OCI-M1 (cell line): ENCODE measurements at places on chromosomes 12 and 14.

GRCh38 chr14:52919971-52920370 is 30.9 kb downstream of the FERMT2 start:
- DNase-seq = no peak

- DNase-seq = no peak
These were observed 1434.5 kb downstream of the LRFN5 start for GRCh38 chr14:43041207-43041606.

- DNase-seq = no peak
These were observed 362.6 kb downstream of the TMTC2 start for GRCh38 chr12:83049306-83049705.

GRCh38 chr14:38730420-38730819 is 372.6 kb downstream of the SEC23A start:
- no peak for DNase-seq

- DNase-seq = no peak
These were observed 42.3 kb upstream of the TPH2 start for GRCh38 chr12:71896205-71896882.

- DNase-seq = no peak
These were observed 473.5 kb upstream of the MGAT4C start for GRCh38 chr12:86729739-86730138.

- DNase-seq = no peak
These were observed 20.1 kb downstream of the BICD1 start for GRCh38 chr12:32126720-32127119.

DNA sequence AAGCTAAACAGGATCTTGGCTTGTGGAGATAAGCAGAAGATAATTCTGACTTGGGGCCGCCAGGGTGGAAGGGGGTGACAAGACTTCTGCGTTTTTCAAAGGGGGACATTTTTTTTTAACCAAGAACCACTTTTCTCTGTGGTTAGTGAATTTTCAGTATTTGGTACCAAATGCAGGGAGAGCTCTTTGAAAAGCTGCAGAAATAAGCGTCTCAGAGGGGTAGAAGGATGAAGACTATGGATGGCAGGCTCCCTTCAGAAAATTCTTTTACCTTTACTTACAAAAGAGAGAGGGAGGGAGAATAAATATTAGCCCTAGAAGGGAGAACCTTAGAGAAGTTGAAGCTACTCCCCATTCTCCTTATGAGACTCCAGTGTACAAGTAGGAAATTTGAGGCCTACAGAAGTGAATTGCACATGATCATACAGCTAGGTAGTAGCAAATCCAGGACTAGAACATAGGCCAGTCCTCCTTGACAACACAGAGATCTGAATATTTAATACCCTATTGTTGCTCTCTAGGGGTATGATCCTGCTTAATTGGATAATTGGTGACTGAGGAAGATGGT is 840 bp downstream of the MRPL52 start:
- no peak for DNase-seq

DNA sequence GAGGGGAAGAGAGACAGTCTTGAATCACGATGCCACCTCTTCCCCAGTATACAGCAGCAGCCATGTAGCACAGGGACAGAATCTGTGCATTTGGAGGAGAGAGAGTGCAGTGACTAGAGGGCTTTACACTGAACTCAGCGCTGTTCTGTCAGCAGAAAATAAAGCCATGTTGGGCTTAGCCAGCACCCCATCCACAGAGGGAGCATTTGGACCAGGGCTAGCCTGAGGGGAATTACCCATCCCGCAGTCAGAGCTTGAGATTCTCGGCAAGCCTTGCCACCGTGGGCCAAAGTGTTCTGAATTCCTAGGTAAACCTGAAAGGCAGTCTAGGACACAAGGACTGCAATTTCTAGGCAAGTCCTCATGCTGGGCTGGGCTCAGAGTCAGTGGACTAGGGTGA is 120.4 kb upstream of the CNOT2 start:
- no peak for DNase-seq

GRCh38 chr14:57729208-57730187 is 136.4 kb downstream of the SLC35F4 start:
- DNase-seq = no peak

DNA sequence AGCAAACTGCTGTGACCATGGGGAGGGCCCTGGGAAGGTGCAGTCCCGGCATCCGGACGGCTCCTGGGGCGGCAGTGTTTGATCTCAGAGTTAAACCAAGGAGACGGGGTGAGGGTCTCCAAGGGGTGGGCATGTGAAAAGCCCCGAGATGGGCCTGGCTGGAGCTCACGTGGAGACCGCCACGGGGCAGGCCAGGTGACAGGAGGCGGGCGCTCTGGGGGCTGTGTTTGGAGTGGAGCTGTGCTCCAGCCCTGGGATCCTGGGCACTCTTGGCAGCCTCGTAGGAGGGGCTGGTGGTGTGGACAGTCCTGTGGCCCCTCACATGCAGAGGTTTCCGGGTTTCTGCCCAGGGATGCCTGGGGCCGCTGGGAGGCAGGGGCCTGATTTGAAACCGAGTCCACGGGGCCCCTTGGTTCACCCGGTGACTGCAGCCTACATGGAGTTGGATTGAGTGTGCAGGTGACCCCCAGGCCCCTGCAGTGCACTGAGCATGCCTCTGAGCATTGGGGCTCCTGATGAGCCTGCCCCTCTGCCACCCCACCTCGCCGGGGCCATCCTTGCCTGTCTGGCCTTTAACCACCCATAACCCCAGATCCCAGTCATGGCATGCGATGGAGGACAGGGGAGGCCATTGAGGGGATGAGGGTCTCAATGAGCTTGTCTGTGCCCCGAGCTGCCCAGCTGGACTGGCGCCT is 8.4 kb downstream of the KIF26A start:
- no peak for DNase-seq

- no peak for DNase-seq
These were observed 18.5 kb downstream of the BDKRB1 start for GRCh38 chr14:96274543-96274942.

- DNase-seq = no peak
These were observed 376.6 kb upstream of the TBX3 start for GRCh38 chr12:115060477-115061168.
